ENCODE measurements at places on chromosomes 6 and 20. TPM values are rescaled to one million over a fixed set of nuclear protein-coding genes. Genes with fewer than 3 reads are reported as not detected.

DNA sequence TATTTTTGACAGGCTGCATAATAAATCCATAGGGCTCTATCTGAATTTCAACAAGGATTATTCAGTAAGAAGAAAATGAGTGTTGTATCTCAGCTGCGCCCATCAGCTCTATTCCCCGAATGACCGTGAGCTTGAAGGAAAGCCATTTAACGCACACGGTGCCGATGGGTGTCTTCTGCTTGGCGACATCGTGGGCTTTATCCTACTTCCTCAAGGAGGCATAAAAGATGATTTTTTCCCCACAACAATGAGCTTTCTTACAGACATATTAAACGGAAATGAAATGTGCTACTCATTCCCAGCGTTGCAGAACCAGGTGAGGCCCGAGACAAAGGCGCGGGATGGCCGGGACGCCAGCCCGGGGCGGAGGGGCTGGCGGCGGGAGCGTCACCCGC is 710 bp downstream of the DYNLT1 start:
- no peaks in the 10 kb centered on the region for H3K36me3 ChIP-seq
- H3K4me1 ChIP-seq, result peaks cover 65% of the 10 kb centered on the region
- H3K27ac ChIP-seq, result peak overlapping the region; percentile 94
- DNase-seq, result no peak

- H3K27me3 ChIP-seq, result peaks cover 5% of the 10 kb centered on the region
- no peak for DNase-seq
- H3K27ac ChIP-seq, result no peak overlapping the region
- no peak overlapping the region for H3K4me3 ChIP-seq
- H3K36me3 ChIP-seq, result no peaks in the 10 kb centered on the region
These were observed 22.5 kb downstream of the SLC17A4 start for GRCh38 chr6:25777031-25777430.

DNA sequence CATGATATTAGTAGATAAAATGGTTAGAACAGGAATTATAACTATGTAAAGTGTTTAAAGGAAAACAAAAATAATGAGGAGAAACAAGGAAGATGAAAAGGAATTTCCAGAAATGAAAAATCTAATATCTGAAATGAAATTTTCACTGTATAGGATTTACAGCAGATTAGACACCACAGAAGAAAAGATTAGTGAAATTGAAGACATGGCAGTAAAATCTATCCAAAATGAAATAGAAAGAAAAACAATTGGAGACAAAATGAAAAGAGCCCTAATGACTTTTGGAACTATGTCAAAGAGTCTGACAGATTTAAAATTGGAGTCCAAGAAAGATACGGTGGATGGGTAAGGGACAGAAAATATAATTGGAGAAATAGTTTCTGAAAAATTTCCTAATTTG is 174.2 kb downstream of the AKAP7 start:
- no peak overlapping the region for H3K27ac ChIP-seq
- no peaks in the 10 kb centered on the region for H3K27me3 ChIP-seq
- peaks cover 45% of the 10 kb centered on the region for H3K36me3 ChIP-seq
- no peaks in the 10 kb centered on the region for H3K4me1 ChIP-seq

- H3K4me1 ChIP-seq, result peaks cover 62% of the 10 kb centered on the region
- DNase-seq, result no peak
- no peak overlapping the region for H3K4me3 ChIP-seq
- no peaks in the 10 kb centered on the region for H3K27me3 ChIP-seq
- H3K36me3 ChIP-seq, result peaks cover 25% of the 10 kb centered on the region
These were observed 23.2 kb downstream of the TRERF1 start for GRCh38 chr6:42428326-42429041.

- no peak for DNase-seq
- H3K27ac ChIP-seq, result no peak overlapping the region
- H3K36me3 ChIP-seq, result no peaks in the 10 kb centered on the region
- H3K4me3 ChIP-seq, result no peak overlapping the region
- H3K27me3 ChIP-seq, result peaks cover 19% of the 10 kb centered on the region
These were observed 80.6 kb upstream of the PAK5 start for GRCh38 chr20:9919271-9920014.

DNA sequence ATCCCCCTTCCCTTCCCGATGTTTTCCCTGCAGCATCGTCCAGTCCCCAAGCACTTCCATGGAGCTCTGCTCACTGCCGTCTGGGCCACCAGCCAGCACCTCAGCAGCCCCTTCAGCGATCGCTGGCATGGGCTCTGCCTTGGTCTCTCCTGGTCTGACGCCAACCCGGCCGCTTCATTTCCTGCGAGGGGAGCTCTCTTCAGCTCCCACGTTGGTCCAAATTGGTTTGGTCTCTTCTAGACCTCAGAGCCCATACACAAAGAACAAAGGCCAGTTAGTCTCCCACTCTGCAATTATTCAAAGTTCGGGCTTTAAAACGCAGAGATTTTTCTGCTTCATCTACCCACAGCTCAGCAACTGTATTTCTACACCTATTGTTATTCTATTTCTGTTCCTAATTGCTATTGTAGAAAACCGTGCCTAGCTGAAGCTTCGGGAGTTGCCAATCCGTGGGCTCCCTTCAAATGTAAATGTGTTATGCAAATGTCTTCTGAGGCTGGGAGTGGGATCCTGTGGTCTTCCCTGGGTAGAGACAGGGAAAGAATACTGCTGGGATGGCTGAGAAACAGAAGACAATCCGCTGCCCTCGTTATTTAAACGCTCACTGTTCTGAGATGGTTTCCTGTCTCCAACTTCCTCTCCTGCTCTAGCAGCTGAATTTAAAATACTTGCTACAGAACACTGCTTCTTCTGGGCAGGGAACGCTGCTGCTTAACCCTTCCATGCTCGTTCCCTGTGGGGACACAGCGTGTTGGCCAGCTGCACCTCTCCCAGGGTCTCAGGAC is 154.2 kb upstream of the QKI start:
- no peaks in the 10 kb centered on the region for H3K36me3 ChIP-seq
- H3K4me1 ChIP-seq, result peaks cover 10% of the 10 kb centered on the region
- H3K4me3 ChIP-seq, result peak overlapping the region; percentile 71
- H3K27ac ChIP-seq, result no peak overlapping the region

DNA sequence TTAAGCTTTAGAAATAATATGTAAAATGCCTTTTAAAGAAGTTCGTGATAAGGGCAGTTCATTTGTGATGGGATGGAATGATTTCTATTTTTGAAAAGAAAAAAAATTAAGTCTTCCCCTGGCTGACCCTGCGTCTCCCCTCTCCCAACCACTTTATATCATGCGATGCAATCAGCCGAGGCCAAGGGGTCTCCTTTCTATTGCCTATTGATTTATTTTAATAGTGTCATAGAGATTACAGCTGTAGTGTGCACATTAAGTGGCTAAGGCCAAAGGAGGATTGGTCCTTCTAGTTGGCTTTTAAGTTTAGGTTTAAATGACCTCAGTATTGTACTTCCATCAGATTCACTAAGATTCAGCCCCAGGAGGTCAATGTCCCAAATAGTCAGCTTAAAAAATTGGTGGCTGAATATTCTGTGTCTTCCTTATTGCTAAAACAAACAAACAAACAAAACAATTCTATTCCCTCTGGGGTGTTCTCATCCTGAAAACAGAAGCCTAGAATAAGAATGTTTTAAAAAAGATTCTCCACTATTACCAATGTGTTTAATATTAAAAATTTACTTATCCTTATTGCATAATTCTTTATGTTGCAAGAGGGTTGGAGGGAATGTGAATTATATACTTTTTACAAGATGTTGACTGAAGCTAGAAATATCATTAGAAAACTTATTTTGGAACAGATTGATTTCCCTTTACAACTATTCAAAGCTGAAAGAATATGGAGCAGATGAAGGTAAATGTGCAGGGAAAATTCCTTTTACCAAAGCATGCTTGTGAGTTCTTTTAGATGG is 359.1 kb downstream of the SAMD5 start:
- H3K27me3 ChIP-seq, result peaks cover 4% of the 10 kb centered on the region
- H3K27ac ChIP-seq, result no peak overlapping the region
- no peak for DNase-seq
- no peak overlapping the region for H3K4me3 ChIP-seq

DNA sequence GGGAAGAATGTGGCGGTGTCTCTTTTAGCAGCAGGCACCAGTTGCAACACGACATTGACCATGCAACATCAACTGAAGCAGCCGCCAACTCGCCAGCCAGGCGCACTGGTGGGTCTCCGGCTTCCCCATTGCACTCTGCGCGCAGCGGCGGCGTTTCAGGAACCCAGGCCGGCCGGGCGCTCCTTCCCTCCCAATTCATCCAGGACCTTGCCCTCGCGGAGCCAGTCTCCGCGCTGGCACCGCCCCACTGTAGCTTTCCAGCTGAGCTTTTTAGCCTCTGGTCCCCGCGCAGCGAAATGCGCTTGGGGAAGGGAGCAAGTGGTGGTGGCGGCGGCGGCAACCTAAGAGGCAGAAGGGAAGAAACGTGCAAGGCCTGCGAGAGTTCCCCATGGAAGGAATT is 297.9 kb upstream of the RIMS1 start:
- H3K4me3 ChIP-seq, result no peak overlapping the region
- H3K36me3 ChIP-seq, result no peaks in the 10 kb centered on the region
- no peak overlapping the region for H3K27ac ChIP-seq
- no peaks in the 10 kb centered on the region for H3K4me1 ChIP-seq
- H3K27me3 ChIP-seq, result peaks cover 3% of the 10 kb centered on the region
- DNase-seq, result no peak

Gene SPATS1
- not detected for total RNA-seq

GRCh38 chr6:168450917-168451316 is 9.9 kb downstream of the SMOC2 start:
- H3K4me3 ChIP-seq, result no peak overlapping the region
- H3K27ac ChIP-seq, result no peak overlapping the region
- peaks cover 30% of the 10 kb centered on the region for H3K27me3 ChIP-seq
- H3K4me1 ChIP-seq, result no peaks in the 10 kb centered on the region

GRCh38 chr6:28712982-28713381 is 187.3 kb downstream of the GPX5 start:
- peaks cover 56% of the 10 kb centered on the region for H3K27me3 ChIP-seq
- no peak overlapping the region for H3K4me3 ChIP-seq
- peaks cover 14% of the 10 kb centered on the region for H3K4me1 ChIP-seq
- no peak overlapping the region for H3K27ac ChIP-seq
- DNase-seq, result no peak
